ENCODE measurements at places on chromosomes 16 and 17.
A peak's percentile ranks its signal among the peaks of the same experiment; 100 is the strongest.

DNA sequence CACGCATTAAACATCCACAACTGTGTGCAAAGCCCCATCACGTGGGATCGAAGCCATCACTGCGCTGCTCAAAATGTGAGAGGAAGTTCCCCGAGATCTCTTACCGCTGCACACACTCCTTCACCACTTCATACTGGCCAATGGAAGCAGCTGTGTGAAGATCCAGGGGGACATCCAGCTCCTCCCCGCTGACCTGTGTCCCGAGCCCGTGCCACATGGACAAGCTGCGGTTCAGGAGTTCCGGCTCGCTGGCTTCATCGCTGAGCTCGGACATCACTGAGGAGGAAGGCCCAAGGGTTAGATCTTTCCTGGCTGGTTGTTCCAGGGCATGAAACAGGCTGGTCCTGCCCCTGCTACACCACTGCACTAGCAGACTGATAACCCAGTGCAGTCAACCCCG, 4.2 kb downstream of the ANKS3 start:
- no peak for DNase-seq

DNA sequence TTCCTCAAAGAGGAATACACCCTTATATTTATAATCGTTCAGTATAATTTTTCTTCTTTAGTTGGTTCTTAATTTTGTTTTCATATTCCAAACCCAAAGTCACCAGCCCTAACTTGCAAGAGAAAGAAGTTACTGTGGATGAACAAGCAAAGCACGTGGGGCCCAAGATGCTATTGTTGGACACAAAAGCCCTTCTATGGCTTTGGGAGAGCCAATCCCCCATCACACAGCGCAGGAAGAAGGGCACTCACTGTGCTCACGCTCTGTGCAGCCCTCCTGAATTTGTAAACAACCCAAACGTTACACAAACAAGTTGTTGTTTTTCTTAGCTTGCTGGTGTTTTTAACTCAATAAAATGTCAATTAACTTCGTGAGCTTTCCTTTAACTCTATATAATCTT, 22.5 kb downstream of the SPPL2C start:
- DNase-seq, result no peak

DNA sequence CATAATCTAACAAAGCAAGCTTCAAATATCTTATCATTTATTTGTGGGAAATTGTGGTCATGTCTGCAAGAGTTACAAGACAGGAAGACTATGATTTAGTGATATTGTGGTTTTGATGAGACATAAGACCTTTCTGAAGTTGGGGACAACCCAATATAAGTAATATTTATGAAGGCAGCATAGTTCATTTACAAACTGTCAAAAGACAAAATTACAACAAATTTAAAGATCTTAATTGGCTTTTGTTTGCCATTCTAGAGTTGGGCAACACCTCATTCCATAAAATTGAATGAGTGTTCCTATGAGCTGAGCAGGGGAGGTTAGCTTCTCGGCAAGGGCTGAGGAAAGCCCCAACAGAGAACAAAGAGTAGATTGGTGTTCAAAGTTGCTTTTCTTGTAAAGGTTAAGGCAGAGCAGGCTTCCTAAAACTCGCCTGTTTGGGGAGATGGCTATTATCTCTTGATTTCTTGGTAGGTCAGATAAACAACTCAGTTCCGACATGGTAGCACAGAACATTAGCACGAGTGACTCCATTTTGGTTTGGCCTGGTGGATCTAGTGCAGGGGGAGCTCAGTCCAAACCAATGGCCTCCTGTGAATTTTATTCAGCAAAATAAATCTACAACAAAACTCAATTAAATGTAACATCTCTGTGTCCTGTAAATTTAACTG, 10.9 kb upstream of the MMD start:
- no peak for DNase-seq

DNA sequence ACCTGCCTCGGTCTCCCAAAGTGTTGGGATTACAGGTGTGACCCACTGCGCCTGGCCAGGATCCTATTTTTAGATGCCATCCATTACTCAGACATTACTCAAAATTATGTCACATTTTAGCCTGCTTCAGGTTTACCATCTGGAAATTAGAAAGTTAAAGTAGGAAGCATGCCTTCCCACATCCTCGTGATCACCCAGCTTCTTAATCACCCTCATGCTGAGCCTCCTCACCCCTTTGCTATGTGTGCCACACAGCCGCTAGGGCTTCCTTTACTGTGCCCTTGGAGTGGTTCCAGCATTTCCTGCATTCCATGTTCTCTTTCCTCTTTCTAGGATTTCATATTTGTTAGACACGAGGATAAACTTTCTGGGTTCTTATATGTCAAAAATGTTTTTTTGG, 9.3 kb downstream of the ADORA2B start:
- DNase-seq, result peak; percentile 98

- DNase-seq, result no peak
Measured at GRCh38 chr17:63071797-63072196, 105.8 kb downstream of the TANC2 start.

DNA sequence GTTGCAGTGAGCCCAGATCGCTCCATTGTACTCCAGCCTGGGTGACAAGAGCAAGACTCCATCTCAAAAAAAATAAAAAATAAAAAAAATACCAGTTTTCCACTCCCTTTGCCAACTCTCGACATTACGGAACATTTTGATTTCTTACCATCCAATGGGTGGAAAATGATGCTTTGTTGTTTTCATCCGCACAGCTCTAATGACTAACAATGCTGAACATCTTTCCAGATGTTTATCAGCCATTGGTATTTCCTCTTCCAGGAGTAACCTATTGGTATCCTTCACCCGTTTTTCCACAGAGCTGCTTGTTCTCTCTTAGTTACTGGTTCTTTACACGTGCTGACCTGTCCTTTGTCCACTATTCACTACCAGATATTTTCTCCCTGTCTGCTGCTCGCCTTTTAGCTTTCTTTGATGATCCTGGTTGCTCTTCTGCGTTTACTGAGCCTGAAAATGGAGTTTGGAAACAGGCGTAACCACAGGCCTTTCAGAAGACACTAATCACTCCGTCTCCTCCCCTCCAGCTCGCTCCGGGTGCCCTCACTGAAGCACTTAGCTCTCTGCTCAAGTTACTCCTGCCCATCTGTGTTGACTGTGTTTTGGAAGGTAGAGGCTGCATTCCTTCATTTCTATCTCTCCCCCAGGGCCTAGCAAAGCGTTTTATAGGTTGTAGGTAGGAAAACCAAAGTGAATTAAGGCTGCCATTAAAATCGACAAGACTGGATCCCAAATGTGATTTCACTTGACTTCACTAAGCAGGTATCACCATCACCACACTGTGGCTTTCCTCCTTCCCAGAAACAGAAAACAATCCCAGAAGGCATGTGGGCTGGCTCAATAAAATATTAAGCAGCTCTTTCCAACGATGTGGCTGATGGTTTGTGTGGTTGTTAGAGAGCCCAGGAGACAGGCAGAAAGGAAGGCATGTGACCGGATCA, 8.9 kb downstream of the SHPK start:
- DNase-seq, result no peak

GRCh38 chr17:32656886-32657285, 170.1 kb downstream of the CDK5R1 start:
- no peak for DNase-seq

- DNase-seq, result no peak
Measured at GRCh38 chr16:86241681-86242080, 268.6 kb upstream of the FOXF1 start.

- DNase-seq, result no peak
Measured at GRCh38 chr16:82694239-82694874, 67.6 kb downstream of the CDH13 start.

- peak; percentile 87 for DNase-seq
Measured at GRCh38 chr17:7686222-7687071, 843 bp downstream of the TP53 start.

- DNase-seq, result no peak
Measured at GRCh38 chr17:10050597-10051101, 145.6 kb upstream of the RCVRN start.

DNA sequence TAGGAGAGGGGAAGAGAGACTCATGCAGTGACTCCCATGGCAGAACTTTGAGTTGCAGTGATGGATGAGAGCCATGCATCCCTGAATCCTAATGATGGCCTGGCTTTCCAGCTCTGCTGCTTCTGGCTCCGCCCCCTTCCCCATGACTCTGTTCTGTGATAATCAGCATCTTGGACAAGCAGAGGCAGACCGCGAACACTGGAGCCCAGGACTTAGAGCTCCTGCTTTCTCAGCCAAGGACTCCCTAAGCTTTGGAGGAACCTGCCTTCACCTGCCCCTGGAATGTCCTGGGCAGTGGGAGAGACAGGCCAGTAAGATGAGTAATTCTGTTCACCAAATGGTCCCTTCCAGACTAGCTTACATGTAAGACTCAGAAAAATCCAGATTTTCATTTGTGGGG, 12.5 kb downstream of the CCDC92B start:
- DNase-seq, result no peak

DNA sequence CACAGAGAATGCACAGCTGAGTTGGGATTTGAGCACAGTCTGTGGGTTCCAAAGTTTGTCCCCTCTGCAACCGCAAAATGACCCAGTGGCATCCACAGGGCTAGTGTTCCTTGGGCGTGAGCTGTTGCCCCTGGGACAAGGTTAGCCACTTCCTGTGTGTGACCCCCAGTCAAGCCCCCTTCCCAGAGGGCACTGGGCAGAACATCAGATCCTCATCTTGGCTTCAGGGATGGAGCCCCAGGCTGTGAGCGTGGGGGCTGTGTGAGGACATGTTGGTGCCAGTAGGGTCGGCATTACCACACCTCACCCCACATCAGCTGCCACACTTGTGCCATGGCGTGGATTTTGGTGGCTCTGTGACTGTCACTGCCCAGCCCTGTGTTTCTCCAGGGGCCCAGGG, 55.3 kb downstream of the USP22 start:
- DNase-seq, result no peak

GRCh38 chr17:64244165-64244564, 18.9 kb downstream of the TEX2 start:
- DNase-seq, result no peak

GRCh38 chr16:23496821-23497542, 13.3 kb downstream of the GGA2 start:
- no peak for DNase-seq

- peak; percentile 30 for DNase-seq
Measured at GRCh38 chr16:48365025-48365600, 20.1 kb downstream of the SIAH1 start.

GRCh38 chr17:19383681-19384470, 3.1 kb downstream of the MFAP4 start:
- no peak for DNase-seq

DNA sequence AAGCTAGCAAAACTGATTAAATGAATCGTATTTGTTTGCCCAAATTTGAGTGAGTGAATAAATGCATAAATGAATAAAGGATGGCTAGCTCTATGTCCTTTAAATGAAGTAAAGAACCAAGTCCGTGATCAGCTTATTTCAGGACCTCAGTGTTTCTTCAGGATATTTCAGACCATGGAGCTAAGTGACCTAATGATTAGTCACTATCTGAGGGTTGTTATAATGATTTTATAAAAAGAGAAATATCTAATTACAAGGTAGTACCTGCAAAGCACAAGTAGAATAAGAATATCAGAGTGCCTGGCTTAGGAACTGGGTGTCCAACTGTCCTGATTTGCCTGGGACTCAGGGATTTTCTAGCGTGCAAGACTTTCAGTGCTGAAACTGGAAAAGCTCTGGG, 12.5 kb downstream of the KCNJ2 start:
- DNase-seq, result no peak

GRCh38 chr17:42573095-42573494, 4.4 kb downstream of the PSMC3IP start:
- DNase-seq, result no peak

DNA sequence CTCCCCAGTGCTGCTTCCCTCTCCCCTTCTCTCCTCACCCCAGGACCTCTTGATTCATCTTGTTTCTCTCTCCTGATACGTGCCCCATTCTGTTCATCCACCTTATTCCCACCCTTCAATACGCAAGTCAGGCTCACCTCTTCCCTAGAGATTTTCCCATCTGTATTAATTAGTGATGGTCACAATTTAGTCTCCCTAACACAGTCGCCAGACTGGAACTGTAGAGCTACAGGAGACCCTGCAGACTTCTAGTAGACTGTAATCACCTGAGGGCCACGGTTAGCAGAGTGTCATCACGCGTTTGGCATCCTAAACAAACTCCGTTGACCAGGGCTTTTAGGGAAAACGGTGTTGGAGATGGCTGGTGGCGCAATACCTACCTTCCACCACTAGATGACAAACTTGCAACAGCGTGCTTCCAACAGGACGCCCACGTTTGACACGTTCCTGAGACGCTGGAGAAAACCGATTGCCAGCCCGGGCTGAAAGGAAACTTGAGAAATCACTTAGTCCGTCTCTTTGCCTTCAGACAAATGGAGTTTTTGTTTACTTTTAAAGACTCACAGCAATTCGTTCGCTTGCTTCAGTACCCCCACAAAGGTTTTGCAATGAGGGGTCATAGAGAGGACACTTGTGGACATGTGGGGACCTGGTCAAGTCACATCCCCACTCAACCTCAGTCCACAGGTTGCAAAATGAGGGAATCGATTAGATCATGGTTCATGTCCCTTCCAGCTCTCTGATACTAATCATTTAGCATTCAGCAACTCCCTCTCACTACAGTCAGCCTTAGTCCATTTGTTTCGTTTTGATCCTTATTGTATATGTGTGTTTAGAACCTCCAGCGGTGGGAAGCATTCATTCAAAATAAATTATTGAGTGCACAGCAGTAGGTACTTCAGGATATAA, 20.6 kb downstream of the MYL4 start:
- peak; percentile 91 for DNase-seq

DNA sequence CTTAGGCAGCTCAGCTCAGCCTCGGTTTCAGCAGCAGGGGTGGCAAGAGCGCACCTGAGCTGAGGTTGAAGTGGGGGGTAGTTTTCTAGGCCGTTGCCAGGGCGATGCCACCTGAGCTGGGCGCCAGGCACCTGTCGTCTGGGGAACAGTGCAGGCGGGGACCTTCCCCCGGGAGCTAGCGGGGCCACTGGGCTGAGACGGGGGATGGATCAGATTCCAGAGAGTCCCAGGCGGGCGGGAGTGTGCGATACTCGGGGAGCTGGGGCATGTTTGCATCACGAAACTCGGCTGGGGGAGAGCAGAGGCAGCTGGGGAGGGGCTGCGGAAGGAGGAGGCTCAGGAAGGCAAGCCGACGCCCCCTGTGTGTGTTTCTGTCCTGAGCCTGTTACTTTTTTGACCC, 477 bp upstream of the CLDN9 start:
- no peak for DNase-seq

DNA sequence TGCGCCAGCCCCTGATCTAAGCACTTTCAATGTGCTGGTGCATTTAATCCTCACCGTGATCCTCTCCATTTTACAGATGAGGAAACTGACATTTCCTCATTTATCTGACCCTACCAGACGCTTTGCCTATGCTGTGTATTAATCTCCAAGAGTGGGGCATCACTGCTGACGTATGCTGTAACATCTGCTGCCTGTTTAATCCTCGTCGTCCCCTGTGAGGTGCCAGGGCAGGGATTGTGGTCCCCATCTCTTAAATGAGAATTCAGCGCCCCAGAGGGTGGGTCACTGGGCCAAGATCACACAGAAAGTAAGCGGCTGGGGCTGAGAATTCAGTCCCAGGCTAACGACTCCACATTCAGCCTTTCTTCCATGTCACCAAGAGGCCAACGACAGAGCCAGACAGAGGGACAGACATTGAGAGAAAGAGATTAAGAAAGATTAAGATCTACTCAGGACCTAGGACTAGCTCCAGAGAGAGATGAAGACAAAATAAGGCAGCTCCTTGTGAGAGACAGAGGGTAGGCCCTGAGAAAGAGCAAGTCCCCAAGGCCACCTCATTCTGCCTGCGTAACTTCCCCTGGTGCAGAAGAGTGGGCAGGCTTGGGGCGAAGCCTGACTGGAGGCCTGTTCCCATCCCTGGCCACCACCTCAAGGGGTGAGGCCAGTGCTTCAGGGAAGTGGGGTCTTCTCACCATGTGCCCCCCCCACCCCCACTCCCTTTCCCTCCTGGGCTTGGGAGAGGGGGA, 13.5 kb downstream of the CACNA1G start:
- no peak for DNase-seq

All from Panc1 (cell line).